ENCODE measurements at places on chromosomes 7 and 10.

DNA sequence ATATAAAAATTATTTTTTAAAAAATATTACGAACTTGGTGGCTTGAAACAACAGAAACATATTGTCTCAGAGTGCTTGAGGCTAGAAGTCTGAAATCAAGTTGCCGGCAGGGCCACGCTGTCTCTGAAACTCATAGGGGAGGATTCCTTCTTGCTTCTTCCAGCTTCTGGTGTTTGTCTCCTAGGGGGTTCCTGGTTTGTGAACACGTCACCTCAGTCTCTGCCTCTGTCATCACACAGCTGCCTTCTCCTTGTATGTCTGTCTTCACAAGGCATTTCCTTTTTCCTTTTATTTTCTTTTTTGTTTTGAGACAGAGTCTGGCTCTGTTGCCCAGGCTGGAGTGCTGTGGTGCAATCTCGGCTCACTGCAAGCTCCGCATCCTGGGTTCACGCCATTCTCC is 12.7 kb upstream of the SNX8 start:
- DNase-seq, result no peak

DNA sequence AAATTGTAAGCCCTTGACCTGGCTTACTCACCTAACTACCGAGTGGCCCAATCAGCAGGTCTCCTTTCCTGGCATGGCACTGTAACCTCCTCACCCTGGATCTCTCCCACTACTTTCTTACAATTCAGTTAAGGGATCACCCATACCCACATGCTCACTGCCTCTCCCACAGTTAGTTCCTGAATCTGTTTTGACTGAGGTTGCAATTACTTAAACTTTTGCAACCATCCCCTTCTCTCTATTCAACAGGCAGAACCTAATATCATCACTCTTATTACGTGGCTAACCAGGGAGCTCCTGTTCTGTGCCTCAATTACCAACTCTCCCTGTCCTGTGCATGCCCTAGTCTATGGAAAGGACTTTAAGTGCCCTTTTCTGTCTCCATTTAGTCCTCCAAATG is 84.2 kb upstream of the IKZF1 start:
- no peak for DNase-seq

GRCh38 chr7:102387064-102387463 is 9.1 kb upstream of the PRKRIP1 start:
- DNase-seq, result no peak

DNA sequence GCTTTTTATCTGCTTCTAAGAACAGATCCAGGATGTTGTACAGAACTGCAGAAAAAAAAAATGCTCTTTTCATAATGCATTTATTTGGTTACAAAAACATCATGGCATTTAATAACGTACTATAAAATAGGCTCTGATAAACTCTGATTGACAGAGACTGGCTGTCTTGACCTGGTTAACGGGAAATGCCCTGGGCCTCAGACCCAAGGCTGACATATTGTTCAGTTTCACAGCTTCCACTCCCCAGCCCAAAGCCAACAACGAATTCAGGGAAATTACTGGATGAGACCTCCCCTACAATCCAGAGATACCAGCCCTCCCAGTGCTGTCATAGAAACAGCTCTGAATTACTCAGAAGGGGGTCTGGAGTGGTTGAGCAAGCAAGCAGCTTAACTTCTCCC is 260.1 kb downstream of the CREB5 start:
- no peak for DNase-seq

DNA sequence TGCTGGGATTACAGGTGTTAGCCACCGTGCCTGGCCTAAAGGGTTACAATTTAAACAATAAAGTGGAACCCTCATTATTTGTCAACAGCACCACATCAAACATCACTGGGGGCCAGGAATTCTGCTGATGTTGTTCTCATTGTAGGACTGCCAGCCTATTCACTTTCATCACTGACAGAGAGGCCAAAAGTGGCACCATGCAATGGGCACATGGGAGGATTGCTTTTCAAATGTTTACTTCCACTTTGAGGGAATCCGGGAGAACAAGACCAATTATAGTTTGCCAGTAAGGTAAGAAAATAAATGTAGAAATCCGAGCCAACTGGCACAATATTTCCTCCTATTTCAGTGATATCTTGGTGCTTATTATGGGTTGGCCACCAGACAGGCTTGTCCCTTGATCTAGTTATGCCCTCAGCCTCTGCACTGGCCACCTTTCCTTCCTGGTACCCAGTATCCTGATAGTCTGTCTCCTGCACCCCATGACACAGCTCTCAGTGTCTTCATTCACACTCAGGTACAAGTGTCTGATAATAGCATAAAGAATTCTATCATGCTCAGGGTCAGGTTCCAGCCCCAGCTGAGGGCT is 82.6 kb downstream of the ANLN start:
- DNase-seq, result no peak

DNA sequence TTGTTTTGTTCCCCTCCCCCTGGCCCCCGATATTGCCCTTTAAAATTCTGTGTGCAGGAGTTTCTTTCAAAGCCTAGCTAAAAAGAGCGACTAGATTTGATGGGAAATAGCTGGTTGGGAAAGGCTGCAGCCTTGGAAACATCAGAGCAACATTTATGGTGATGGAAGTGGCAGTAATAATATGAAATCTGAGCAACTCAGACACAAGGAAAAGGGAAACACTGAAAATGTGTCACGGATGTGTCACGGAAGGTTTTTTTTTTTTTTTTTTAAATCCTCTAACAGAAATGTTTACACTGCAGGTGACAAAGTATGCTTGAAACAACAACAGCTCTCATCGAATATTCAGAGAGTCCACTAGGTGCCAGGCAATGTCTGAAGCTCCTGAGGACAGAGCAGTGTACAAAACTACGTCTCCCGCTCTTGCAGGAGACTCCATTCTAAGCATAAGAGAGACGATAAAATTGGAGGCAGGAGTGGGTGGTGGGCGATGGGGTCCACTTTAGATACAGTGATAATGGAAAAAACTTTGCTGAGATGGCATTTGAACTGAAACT is 143.0 kb downstream of the RSU1 start:
- DNase-seq, result no peak

DNA sequence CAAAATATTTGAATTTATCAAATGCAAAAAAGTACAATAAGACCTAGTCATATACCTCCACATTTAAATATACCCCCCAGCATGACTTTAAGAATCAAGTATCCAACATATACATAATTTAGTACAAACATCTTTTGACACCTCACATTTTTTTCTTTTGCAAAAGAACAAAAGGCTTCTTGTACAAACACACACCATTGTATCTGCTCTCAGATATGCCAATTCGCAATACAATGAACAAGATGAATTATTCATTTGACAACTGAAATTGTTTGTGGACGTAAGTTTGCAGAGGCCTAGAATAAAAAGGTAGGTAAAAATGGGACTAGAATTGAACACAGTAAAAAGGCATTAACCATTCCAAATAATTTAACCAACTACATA is 154.4 kb downstream of the CACNA2D1 start:
- no peak for DNase-seq

GRCh38 chr10:22764639-22765038 is 50.3 kb upstream of the PIP4K2A start:
- no peak for DNase-seq

- no peak for DNase-seq
Measured at GRCh38 chr10:31590023-31590800, 271.2 kb downstream of the ZEB1 start.

DNA sequence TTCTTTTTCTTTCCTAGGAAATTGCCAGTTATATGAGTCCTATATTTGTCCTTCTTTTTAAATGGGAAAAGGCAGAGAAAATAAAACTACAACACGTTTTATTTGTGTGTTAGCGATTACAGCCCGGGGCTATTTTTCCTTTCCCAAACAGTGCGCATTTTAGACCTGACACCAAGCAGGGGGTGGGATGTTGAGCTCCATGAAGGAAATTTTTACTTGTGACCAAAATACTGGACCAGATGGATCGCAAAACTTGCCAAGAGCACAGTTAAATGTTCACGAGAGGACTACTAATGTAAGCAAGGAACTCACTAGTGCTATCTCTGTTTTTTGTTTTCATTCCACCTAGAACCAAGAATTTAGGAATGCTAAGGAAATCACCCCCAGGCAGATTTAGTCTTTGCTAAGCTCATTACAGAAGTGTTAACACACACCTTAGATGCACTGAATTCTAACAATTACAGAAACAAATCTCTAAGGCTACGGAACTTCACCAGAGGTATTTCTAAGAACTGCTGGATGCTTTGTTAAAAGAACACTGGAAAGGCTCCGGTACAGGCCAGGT is 114.8 kb downstream of the JAZF1 start:
- no peak for DNase-seq

GRCh38 chr10:7432884-7433726 is 22.3 kb upstream of the SFMBT2 start:
- DNase-seq, result no peak

DNA sequence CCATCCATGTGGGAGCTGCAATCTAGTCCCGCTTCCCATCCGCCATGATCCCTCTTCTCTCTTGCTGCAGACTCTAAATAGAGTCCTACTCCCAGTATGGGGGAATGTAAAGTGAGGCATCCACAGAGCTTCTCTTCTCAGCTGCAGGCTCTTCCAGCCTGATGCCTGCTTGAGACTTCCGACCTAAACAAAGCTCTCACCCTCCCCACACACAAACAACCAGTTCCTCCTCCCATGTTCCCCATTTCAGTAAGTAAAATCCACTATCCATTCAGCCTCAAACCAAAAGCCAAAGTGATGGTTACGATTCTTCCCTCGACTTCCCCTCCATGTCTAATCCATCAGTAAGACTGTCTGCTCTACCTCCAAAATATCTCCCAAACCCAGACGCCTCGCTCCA is 108.2 kb upstream of the NFE2L3 start:
- no peak for DNase-seq

DNA sequence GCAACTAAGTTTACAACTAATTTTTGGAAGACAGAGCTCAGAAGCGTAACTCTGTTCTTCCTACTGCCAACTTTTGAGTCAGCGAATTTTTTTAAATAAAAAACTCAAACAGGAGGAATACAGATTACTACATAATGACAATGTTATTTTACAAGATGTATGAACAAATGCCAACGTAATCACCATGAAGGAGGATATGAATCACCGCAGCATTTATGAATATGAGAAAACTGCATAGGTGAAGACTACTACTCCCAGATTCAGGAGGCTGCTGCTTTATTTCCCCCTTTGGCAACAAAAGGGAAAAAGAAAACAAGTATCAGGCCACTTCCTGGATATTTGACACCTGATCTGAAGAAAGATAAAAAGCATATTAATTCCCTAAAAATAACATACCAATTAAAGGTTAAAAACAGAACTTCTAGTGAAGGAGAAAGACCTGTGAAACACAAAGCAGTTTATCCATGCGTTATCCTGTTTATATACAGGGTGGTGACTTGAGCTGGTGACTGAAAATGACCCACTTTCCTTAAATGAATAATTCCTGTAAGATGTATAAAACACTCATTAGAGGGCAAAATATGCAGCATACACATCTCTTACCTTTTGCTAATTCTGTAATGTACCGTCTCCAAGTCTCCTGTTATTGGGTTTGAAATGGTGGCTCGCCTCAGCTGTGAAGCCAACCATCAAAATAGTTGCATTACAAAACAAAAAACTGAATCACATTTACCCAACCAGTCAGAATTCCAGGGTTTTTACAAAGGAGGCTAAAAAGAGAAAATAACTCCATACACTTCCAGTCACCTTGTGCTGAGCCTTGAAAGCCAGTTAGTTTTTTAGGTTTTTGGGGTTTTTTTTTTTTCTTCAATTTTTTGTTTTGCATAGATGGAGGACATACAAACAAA is 52.0 kb downstream of the P4HA1 start:
- DNase-seq, result peak; percentile 94

GRCh38 chr7:54330216-54330800 is 211.9 kb upstream of the VSTM2A start:
- DNase-seq, result no peak

- DNase-seq, result no peak
Measured at GRCh38 chr10:77156406-77156879, 481.2 kb downstream of the KCNMA1 start.

- no peak for DNase-seq
Measured at GRCh38 chr10:113252650-113253618, 299.9 kb upstream of the HABP2 start.

GRCh38 chr7:102188746-102189145 is 97.9 kb upstream of the SH2B2 start:
- no peak for DNase-seq

All from foreskin keratinocyte (primary cell).